ENCODE measurements at places on chromosomes 6 and 20.
A peak's percentile ranks its signal among the peaks of the same experiment; 100 is the strongest.

DNA sequence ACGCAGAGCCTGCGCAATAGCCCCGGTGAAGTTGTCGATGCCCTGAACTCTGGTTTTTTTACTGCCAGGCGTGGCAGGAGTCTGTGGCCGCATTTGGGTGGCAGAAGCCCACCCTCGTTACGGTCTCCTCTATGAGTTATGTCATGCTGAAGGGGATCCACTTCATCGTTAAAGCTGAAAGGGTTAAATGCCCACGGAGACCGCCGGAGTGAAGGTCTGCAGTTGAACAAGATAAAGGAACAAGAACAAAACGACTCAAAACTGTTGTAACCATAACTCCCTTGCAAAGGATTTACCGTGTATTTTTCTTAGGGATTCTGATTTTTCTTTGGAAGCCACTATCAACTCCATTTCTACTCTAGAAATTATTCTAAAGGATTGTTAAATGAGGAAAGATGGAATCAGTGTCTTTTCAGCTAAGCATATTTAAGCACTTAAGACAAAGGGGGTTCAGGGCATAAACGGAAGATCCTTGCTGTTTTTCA, 501 bp upstream of the ELOVL5 start:
- no peak for DNase-seq

DNA sequence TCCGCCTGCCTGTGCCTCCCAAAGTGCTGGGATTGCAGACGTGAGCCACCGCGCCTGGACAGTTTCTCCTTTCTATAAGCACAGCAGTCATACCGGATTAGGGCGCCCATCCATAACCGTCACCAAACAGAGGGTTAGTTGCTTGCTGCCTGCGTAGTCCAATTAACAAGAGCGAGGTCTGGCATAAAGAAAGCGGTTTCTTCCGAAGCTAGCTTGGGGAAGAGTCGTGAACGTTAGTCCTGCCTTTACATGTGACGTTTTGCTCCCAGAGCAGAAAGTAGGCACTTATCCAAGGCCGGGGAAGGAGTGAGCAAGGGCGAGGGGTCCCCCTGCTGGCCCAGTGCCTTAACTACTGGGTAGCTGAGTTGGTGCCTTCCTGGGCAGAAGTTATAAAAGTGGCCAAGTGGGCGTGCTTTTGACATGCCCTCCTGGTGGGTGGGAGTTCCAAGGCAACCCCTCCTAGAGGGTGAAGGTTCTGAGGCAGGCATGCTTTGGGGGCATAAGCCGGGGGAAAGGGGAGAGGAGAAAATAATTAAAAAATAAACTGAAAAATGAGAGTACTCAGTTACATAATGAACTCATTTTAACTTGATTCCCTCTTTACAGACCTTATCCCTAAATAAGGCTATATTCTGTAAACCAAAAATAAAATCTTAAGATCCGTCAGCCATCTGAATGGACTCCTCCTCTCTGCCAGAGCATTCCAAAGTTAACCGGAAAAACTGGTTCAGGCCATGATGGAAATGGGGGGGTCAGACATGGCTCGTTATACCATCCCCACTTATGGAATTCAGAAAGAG, 88.0 kb downstream of the FAM217A start:
- DNase-seq = peak; percentile 83

DNA sequence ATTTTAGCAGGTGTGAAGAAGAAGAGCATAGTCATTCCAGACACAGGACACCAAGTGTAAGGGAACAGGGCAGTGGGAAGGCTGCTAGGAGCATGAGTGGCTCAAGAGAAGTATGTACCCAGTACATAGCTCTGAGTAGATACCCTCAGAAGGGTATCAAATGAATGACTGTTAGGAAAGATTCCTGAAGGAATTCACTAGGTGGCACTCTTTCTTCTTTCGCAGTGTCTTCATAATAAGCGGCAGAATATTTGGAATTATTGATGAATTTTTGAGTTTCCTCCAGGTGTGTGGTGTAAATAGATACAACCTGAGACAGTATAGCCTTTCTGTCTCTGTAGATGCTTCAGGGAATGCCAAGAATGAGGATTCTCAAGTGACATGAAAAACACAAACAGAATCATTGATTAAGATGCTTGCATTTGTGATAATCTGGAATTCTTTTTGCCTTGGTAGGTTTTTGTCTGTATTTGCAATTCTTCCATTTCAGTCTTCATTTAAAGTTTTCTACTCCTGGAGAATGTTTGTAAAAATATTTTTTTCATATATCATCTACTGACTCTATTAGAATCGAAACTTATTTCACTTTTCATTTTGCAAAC, 264.3 kb upstream of the RIMS1 start:
- no peak for DNase-seq

DNA sequence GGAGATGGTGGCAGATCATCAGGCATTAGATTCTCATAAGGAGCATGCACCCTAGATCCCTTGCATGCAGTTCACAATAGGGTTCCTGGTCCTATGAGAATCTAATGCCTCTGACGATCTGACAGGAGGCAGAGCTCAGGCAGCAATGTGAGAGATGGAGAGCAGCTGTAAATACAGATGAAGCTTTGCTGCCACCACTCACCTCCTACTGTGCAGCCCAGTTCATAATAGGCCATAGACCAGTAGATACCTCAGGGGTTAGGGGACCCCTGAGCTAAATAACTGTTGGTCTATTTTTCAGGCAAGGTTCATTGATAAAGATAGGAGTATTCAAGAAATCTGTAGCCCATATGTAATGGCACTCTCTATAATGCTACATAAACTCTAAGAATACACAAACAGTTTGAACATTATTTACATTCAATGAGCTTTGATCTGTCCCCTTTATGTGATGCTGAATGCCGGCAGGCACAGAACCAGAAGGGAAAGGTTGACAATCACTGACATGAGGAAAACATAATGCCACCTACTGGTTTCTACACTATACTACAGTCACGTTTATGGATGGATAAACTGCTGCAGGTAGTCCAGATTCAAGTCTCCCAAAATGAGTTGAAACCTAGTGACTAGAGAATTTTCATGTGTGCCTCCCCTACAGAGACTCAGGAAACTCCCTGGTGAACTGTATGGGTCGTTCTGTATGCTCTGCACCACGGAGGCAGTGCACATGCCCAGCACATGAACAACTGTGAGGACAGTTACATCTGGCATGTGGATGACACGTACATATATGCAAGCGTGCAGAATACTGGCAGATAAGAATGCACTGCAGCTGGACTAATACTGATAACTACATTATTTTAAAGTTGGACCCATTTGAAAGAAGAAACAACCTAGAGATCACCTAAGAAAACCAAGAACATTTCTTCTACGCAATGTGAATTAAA, 72.0 kb downstream of the DST start:
- no peak for DNase-seq

DNA sequence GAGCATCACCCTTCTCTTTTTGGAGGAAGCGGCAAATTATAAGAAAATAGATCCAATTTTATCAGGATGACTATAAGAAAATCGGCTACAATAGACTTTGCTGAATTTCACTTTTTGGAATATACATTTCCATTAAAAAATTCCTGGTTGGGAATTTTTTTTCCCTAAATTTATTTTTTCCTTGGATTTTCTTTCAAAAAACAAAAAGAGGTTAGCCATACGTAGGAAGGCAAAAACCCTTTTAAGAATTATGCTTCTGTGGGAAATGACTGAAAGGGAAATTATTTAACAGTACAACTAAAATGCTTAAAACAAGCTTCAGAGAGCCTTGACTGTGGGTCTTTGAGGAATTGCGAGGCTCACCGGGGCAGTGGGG, 86.9 kb downstream of the SLC22A23 start:
- DNase-seq = no peak

DNA sequence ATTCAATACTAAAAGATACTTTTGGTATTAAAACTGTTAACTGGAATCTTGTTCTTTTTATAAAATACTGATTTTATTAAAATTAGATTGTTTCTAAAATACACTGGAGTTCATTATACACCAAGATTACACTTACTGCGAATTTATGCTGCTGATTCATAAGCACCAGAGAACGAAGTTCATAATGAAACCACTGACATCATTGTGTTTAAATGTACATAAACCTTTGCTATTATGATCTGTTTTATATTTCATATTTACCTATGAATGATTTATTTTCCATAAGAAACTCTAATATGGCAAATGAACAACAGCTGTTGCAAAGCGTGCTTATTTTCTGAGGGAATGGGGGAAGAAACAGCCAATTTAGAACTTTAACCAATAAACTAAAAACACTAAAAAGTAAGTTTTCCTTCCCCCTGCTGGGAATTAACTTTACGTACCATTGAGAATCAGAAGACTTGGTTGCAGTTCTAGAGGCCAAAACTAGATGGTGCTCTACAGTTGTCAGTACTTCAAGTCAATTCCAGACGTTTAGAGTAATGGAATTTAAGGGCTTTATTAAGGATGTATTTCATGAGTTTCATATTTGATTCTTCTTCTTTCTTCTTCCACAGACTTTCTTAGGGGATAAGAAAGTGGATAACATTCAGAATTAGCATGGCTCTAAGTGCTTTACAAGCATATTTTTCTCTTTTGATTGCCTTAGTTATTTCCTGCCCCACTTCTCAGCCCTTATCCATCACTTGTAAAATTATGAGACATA, 30.8 kb upstream of the COL19A1 start:
- DNase-seq = no peak

DNA sequence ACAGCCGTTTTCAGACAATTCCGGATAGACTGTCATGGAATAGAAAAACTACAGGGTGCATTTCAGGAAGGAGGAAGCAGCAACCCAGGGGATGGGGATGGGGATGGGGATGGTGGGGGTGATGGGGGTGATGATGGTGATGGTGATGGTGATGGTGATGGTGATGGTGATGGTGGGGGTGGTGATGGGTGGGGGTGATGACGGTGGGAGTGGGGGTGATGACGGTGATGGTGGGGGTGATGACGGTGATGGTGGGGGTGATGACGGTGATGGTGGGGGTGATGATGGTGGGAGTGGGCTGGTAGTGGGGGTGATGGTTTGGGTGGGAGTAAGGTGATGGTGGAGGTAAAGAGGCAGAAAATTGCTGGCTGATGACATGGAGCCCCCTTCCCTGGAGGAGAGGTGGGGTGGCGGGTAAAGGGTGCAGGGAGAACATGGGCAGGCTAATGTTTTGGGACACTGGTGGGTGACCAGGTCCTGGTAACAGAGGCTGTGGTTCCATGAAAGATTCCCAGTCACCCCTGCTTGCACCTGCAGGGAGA, 17.5 kb downstream of the LAMA5 start:
- no peak for DNase-seq

DNA sequence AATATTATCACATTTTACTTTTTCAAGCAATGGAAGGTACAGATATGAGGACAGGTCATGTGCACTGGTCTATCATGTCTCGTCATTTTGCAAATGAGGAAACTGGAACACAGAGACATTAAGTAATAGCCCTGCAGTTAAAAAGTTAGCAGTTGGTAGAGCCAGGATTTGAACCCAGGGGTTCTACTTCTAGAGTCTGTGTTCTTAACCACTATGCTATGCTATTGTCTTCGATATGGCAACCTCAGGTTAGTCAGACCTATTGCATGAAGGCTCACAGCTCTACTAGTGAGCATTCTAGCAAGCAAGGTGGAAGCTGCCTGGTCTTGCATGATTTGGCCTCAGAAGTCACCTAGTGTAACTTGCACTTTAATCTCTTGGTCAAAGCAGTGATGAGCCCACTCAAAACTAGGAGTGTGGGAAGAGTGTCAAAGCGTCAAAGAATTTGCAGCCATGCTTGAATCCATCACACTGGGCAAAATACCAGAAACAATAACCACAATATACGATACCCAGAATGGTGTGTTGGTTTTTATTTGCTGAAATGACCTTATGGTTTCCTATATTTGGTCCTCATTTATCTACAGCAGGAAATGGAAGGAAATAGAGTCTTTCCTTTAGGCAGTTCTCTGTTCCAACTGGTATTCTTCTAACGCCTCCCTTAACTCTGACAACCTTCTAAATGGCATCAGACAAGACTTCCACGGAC, 20.4 kb upstream of the BMP2 start:
- DNase-seq = no peak

DNA sequence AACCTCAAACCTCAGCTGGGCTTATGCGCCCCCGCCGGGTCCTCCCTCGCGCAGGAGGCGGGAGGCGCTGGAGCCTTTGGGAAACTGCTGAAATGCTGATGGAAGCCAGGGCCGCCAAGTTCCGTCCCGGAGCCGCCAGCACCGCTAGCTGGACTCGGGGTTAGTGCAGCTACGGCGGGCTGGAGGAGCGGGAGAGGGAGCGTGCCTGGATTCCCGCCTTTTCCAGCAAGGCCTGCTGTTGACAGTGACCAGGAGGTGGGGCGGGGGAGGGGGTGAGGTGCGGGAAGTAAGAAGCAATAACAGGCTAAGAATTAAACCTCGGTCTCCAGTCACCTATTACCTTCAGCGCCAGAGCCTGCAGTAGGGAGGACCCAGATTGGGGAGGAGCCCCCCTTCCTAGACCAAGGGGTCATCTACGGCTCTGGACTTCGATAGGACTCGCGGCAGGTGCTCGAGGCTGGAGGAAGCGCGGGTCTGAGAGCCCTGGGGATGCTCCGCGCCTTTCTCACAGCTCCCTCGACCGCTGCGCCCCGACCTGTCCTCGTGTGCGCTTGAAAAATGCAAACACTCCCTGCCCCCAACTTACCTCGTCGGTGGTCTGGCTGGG, 20.5 kb downstream of the COL9A1 start:
- DNase-seq = peak; percentile 34

DNA sequence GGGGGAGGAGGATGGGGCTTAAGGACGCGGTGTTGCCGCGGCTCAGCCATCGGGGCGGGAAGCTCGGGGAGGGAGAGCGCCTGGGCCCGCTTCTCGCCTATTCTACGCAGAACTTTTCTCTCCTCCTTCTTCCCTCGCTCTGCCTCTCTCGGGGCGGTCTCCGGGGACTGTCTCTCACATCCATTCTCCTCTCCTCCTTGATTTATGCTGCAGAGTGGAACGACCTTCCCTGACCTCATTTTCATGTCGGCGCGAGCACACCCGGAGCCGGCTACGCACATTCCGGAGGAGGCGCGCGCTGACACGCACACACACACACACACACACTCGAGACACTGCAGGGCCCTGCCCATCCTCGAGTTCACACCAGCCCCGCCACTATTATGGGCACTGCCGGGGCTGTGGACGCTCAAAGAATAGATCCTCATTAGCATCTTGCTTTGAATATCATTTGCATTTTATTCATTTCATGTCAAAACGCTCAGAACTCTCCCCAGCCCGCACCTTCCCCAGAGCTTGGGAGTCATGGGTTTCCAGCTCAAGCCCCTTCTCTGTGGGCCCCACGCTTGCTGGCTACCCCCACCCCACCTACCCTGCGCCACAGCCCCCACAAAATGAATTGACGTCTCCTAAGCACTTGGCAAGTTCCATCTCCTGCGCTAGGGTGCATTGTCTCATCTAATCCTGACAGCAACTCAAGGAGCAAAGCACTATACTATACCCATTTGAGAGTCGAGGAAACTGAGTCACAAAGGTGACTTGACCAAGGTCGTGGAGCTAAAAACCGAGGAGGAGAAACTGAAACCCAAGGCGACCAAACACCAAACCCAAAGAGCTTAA, 36.8 kb downstream of the NCR2 start:
- no peak for DNase-seq

GRCh38 chr6:15874821-15875220, 212.0 kb upstream of the DTNBP1 start:
- DNase-seq = no peak

- DNase-seq = no peak
Observed at GRCh38 chr20:2210646-2211552, 84.9 kb upstream of the TGM3 start.

GRCh38 chr6:131143319-131143718, 8.1 kb downstream of the AKAP7 start:
- DNase-seq = no peak

Measured in neural crest cell (in vitro differentiated cells).